ENCODE measurements at places on chromosomes 5 and 9. TPM values are rescaled to one million over a fixed set of nuclear protein-coding genes. Genes with fewer than 3 reads are reported as not detected.

DNA sequence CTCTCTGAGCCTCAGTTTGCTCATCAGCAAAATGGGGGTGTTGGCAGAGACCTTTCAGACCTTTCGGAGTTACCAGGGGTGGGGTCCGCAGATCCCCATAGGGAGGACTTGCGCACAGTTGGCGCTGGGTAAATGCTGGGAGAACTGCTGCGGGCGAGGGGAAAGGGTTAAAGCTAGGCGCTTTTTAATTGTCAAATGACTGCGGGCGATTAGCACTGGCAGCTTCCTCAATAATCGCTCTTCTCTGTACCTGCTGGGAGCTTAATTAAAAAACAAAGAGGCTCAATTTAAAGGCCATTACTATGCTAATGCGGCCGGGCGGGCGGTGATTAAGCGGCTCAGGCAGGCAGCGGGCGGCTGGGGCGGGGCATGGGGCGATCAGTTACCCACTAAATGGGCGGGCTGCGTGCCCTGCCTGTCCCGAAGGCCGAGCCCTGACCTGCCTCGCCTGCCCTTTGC, 63.0 kb downstream of the LMX1B start:
- peaks cover 88% of the 10 kb centered on the region for H3K27me3 ChIP-seq
- H3K4me3 ChIP-seq, result no peak overlapping the region
- no peak overlapping the region for H3K27ac ChIP-seq
- DNase-seq, result no peak
- H3K36me3 ChIP-seq, result peaks cover 2% of the 10 kb centered on the region

DNA sequence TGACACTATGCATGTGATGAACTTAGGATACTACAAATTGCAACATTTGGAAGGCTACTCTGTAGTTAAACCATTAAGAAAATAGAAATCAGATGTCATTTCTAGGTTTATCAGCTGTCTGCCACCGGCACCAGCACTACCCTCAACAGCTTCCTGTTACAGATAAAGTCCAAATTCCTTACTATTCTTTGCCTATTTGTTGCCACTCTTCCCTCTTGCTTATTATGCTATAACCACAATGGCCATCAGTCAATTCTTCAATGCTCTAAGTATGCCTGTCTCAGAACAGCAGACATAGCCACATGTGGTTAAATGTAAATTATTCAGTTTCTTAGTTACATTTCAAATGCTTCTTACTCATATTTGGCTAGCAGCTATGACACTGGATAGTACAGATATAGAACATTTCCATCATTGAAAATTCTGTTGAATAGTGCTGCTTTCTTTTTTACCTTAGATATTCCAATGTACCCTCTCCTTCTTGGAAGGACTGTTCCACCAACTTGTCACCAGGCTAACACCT, 21.0 kb downstream of the DHX29 start:
- peaks cover 1% of the 10 kb centered on the region for H3K4me1 ChIP-seq
- H3K27me3 ChIP-seq, result no peaks in the 10 kb centered on the region
- H3K36me3 ChIP-seq, result peaks cover 14% of the 10 kb centered on the region
- H3K27ac ChIP-seq, result no peak overlapping the region

- DNase-seq, result no peak
- no peaks in the 10 kb centered on the region for H3K36me3 ChIP-seq
- H3K27me3 ChIP-seq, result no peaks in the 10 kb centered on the region
These were observed 102.2 kb upstream of the PRR16 start for GRCh38 chr5:120361941-120362340.

DNA sequence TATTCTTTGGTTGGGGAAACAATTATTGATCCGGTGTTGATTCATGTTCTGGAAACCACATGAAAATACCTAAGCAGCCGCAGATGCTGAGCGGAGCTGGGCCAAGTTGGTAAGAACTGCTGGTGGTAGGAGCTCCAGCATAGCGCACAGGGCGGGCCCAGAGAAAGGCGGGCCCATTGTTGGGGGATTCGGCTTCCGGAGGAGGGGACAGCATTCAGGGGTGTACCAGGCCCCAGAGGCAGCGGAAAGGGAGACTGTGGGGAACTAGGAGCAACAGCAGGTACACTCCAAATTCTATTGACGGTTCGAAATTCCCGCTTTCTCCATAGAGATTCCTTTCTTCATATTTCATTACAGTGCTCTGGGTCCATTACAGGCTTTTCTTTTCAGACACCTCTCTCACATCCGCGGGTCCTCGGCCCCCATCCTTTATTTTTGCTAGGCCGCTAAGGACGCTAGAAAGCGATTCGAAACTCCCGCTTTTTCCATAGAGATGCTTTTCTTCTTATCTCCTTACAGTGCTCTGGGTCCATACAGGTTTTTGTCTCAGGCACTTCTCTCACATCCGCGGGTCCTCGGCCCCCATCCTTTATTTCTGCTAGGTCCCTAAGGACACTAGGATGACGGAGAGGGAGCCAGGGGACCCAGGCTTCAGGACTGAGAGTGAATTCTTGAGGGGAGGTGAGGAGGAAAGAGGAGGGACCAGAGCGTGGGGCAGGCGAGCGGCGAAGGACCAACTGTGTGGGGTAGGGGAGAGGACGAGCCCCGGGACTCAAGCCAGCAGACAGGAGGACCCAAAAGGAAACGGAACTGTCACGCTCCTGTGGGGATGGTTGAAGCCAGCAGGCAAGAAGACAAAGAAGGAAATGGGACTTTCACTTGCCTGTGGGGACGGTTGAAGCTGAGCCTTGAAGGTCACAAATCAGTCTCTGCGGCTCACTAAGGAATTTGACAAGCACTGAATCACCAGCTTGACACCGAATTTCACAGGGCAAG, at the start of gene CCDC152:
Gene CCDC152, plus strand, starts transcription at position 213 of the 996 bp plus-strand sequence. CDS start 2,304 bp downstream, outside the sequence.
- no peaks in the 10 kb centered on the region for H3K36me3 ChIP-seq
- peak; percentile 67 for DNase-seq
- peak within 1 kb of the TSS; percentile 68 for H3K27ac ChIP-seq
- H3K4me1 ChIP-seq, result peaks cover 3% of the 10 kb centered on the region

DNA sequence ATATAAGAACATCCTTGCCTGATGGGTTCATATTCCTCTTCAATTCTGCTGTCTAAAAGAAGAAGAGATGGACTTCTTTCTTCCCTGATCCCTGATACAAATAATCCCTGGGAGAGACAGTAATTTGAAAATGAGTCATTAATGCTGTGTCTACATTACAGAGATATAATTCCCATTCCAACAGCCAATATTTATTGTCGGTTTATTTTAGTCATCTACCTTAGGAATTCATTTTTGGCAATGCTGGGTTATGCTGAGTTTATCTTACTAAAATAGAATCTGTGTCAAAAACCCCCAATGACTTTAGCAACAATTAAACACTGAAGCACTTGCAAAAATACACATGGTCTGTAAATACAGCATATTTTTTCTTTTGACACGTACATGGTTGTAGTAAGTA, 23.9 kb downstream of the ZNF474 start:
- no peak overlapping the region for H3K27ac ChIP-seq
- peaks cover 3% of the 10 kb centered on the region for H3K4me1 ChIP-seq
- H3K27me3 ChIP-seq, result no peaks in the 10 kb centered on the region

- H3K27me3 ChIP-seq, result no peaks in the 10 kb centered on the region
- H3K4me3 ChIP-seq, result no peak overlapping the region
- no peaks in the 10 kb centered on the region for H3K4me1 ChIP-seq
- peaks cover 32% of the 10 kb centered on the region for H3K36me3 ChIP-seq
These were observed 69.9 kb downstream of the AUH start for GRCh38 chr9:91291866-91292265.

DNA sequence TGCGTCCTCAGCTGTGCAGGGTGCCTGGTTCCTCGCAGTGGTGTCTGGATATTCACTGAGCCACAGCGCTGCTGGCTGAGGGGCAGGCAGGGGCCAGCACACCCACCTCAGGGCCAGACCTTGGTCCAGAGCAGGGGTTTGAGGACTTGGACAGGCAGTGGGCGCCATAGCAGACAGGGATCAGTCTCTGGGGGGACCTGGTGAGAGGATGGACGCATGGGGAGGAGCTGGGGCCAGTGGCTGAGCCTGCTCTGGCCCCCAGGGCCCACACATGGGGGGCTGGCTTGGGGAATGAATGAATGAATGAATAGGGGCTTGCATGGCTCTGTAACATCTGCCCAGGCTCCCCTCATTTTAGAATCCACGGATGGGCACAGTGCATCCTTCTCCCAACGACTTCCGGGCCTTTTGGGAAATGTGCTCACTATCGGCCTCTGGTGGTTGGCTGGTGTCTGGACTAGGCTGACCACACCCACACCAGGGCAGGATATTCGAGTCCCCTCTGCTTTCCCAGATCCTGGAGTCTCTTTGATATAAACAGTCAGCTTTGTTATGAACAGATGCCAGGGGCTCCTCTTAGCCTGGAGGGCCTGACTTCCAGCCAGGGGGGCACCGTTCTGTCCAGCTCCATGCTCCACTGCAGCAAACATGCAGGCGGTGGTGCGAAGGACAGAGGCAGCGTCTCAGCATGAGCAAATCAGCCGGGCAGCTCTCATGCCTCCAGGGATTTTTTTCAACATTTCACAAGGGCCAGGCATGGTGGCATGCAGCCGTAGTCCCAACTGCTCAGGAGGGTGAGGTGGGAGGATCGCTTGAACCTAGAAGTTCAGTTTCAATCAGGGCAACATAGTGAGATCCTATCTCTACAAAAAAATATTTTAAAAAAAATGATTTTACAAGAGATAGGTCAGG, 62.6 kb downstream of the NEK6 start:
- no peaks in the 10 kb centered on the region for H3K4me1 ChIP-seq
- DNase-seq, result peak; percentile 55
- no peaks in the 10 kb centered on the region for H3K36me3 ChIP-seq
- no peaks in the 10 kb centered on the region for H3K27me3 ChIP-seq

- H3K36me3 ChIP-seq, result peaks cover 40% of the 10 kb centered on the region
- H3K4me1 ChIP-seq, result peaks cover 32% of the 10 kb centered on the region
- no peak overlapping the region for H3K27ac ChIP-seq
- H3K27me3 ChIP-seq, result no peaks in the 10 kb centered on the region
These were observed 133.4 kb downstream of the SUSD1 start for GRCh38 chr9:112041536-112042243.

- H3K36me3 ChIP-seq, result no peaks in the 10 kb centered on the region
- H3K4me3 ChIP-seq, result no peak overlapping the region
- H3K27me3 ChIP-seq, result peaks cover 14% of the 10 kb centered on the region
- no peak overlapping the region for H3K27ac ChIP-seq
These were observed 980 bp downstream of the COL5A1 start for GRCh38 chr9:134642385-134643181.

GRCh38 chr9:32382565-32383320, 1.7 kb upstream of the ACO1 start:
- peaks cover 28% of the 10 kb centered on the region for H3K27me3 ChIP-seq
- no peak overlapping the region for H3K4me3 ChIP-seq
- H3K36me3 ChIP-seq, result no peaks in the 10 kb centered on the region
- DNase-seq, result no peak
- peaks cover 24% of the 10 kb centered on the region for H3K4me1 ChIP-seq

DNA sequence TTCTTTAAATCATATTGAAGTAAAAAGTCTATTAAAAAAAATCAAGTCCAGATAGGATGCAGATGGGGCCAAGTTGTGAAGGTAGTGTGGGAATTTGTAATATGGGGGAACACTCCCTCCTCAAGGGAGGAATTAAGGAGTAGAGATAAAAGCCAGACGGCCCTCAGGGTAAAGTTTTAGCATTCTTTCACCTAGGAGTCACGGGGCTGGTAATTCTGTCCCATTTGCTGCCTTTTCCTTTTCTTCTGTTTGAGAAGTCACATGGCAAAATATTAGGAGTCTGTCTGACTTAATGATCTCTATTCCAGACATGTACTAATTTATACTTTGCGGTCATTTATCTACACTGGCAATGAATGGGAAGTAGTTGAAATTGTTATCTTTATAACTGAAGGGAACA, 61.9 kb downstream of the SNX24 start:
- DNase-seq, result no peak
- H3K36me3 ChIP-seq, result no peaks in the 10 kb centered on the region
- H3K27ac ChIP-seq, result no peak overlapping the region
- H3K4me3 ChIP-seq, result no peak overlapping the region
- peaks cover 7% of the 10 kb centered on the region for H3K4me1 ChIP-seq
- H3K27me3 ChIP-seq, result peaks cover 6% of the 10 kb centered on the region

- H3K36me3 ChIP-seq, result no peaks in the 10 kb centered on the region
- H3K4me3 ChIP-seq, result no peak overlapping the region
- H3K27ac ChIP-seq, result no peak overlapping the region
These were observed 142.7 kb downstream of the PIP5K1B start for GRCh38 chr9:68847765-68848164.

DNA sequence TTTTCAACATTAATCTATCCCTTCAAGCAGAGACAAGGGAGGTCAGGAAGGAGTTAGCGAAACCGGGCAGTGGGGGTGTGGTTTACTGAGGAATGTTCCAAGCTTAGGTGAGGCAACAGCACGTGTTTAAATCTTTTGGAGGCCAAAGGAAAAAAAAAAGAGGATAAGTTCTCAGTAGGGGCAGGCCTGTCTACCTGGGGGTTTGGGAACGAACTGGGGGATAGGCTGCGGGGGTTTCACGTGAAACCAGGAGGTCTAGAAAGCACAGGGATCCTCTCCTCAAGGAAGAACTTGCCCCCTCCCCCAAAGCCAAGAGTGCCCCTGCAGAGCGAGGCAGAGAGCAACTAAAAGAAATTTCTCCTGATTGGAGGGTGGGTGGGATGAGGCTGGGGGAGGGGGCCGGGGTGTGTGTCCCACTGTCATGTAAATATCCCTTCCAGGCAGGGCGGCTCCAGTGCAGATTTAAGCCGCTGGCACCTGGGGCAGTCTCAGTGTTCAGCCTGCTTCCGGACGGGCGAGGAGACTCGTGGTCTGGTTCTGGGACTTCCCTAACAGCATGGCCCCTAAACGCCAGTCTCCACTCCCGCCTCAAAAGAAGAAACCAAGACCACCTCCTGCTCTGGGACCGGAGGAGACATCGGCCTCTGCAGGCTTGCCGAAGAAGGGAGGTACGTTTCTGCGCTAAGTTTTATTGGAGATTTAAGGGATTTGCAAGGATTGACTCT, 5.5 kb upstream of the SET start:
- H3K27me3 ChIP-seq, result no peaks in the 10 kb centered on the region
- peaks cover 8% of the 10 kb centered on the region for H3K36me3 ChIP-seq
- H3K4me1 ChIP-seq, result peaks cover 44% of the 10 kb centered on the region
- H3K27ac ChIP-seq, result peak overlapping the region; percentile 99
- H3K4me3 ChIP-seq, result peak overlapping the region; percentile 100

GRCh38 chr9:20320921-20321320, 301.4 kb downstream of the MLLT3 start:
- H3K4me3 ChIP-seq, result no peak overlapping the region
- no peak for DNase-seq
- H3K4me1 ChIP-seq, result peaks cover 72% of the 10 kb centered on the region
- H3K27ac ChIP-seq, result peak overlapping the region; percentile 89

DNA sequence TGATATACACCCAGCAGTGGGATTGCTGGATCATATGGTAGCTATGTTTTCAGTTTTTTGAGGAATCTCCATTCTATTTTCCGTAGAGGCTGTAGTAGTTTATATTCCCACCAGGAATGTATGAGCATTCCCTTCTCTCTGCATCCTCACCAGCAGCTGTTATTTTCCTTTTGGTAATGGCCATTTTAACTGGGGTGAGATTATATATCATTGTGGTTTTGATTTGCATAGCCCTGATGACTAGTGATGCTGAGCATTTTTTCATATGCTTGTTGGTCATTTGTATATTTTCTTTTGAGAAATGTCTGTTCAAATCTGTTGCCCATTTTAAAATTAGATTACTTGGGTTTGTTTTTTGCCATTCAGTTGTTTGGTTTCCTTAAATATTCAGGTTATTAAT, 11.2 kb upstream of the PPIC start:
- no peaks in the 10 kb centered on the region for H3K4me1 ChIP-seq
- H3K36me3 ChIP-seq, result no peaks in the 10 kb centered on the region
- H3K27ac ChIP-seq, result no peak overlapping the region
- peaks cover 13% of the 10 kb centered on the region for H3K27me3 ChIP-seq
- H3K4me3 ChIP-seq, result no peak overlapping the region

Gene DMAC1
- 55.1 TPM for total RNA-seq

Gene LRRC19
- not detected for total RNA-seq

Gene TCERG1
- 90.2 TPM for total RNA-seq

Gene ADAMTSL2
- total RNA-seq, result 0.20 TPM

Gene IL7R
- 891 TPM for total RNA-seq

Gene FBXL7
- not detected for total RNA-seq
